Endodermal cell (in vitro differentiated cells): ENCODE measurements at places on chromosomes 16 and 17.

DNA sequence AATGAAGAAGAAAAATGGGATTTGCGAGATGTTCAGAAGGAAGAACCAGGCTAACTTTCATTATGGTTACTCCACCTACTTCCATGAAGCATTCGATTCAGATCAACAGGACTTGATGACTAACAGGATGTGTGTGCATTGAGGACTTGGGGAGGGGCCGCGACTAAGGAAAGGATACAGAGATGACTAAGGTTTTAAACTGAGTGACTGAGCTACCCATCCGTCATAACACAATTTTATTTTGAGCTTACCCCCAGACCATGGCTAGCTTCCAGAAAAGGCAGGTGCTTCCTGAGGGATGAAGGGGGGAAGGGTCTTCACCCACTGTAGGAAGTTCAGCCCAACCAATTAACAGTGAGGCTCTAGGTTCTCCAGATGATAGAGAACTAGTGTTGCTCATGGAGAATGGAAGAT, 2.5 kb upstream of the CDYL2 start:
- no peaks in the 10 kb centered on the region for H3K4me1 ChIP-seq
- no peak for DNase-seq
- H3K27ac ChIP-seq: no peak overlapping the region

DNA sequence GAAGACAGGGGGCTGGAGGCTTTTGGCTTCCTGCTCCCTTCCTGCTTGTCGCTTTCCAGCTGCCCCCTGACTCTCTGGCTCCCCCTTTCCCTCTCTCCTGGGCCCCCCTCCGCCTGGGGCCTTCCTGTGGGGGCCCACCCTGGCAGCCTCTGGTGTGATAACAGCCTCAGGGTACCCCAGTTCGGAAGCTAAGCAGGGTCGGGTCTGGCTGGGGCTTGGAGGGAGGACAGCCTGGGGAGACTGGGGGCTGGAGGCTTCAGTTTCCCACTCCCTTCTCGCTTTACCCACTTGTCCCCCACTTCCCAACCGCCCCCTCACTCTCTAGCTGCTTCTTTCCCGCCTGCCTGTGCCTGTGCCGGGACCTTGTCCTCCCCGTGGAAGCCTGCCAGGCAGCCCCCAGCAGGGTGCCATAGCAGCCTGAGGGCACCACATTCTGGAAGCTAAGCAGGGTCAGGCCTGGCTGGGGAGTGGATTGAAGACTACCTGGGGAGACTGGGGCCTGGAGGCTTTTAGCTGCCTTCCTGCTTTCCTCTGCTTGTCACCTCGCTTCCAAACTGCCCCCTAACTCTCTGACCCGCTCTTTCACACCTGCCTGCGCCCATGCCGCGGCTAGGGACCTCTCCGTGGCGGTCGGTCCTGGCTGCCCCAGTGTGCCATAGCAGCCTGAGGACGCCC, 2275.5 kb downstream of the TP53TG3F start:
- H3K27me3 ChIP-seq: no peaks in the 10 kb centered on the region
- no peak for DNase-seq
- no peak overlapping the region for H3K4me3 ChIP-seq
- no peak overlapping the region for H3K27ac ChIP-seq
- H3K4me1 ChIP-seq: no peaks in the 10 kb centered on the region
- H3K36me3 ChIP-seq: no peaks in the 10 kb centered on the region

GRCh38 chr17:16258901-16259300, 41.9 kb downstream of the PIGL start:
- H3K4me3 ChIP-seq: no peak overlapping the region
- H3K27me3 ChIP-seq: no peaks in the 10 kb centered on the region
- peaks cover 8% of the 10 kb centered on the region for H3K36me3 ChIP-seq
- H3K4me1 ChIP-seq: peaks cover 9% of the 10 kb centered on the region
- H3K27ac ChIP-seq: no peak overlapping the region
- DNase-seq: no peak

GRCh38 chr17:44217738-44218343, 1.6 kb downstream of the UBTF start:
- DNase-seq: no peak
- no peak overlapping the region for H3K27ac ChIP-seq
- H3K4me1 ChIP-seq: peaks cover 3% of the 10 kb centered on the region
- H3K4me3 ChIP-seq: peak overlapping the region; percentile 84
- H3K27me3 ChIP-seq: no peaks in the 10 kb centered on the region

DNA sequence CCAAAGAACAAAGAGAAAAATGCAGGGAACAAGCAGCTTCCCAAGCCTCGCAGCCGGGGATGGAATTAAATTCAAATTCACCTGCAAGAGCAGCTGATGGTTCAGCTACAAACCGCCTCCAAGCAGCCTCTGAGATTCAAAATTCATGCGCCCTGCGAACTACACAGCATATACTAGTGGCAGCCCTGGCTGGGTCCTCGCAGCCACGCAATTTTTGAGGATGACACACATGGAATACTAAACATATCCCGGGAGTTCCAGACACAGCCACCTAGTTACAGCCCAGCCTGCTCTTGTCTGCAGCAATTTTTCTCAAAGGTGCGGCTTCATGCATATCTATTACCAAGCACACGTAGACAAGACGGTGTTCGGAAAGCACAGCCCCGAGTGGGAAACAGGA, 35.9 kb upstream of the KIFC3 start:
- no peaks in the 10 kb centered on the region for H3K27me3 ChIP-seq
- peak overlapping the region; percentile 75 for H3K27ac ChIP-seq
- DNase-seq: no peak
- H3K4me3 ChIP-seq: no peak overlapping the region
- no peaks in the 10 kb centered on the region for H3K36me3 ChIP-seq
